OCI-LY7 (cell line): ENCODE measurements at places on chromosomes 6 and 20. TPM values are rescaled to one million over a fixed set of nuclear protein-coding genes. Genes with fewer than 3 reads are reported as not detected.

DNA sequence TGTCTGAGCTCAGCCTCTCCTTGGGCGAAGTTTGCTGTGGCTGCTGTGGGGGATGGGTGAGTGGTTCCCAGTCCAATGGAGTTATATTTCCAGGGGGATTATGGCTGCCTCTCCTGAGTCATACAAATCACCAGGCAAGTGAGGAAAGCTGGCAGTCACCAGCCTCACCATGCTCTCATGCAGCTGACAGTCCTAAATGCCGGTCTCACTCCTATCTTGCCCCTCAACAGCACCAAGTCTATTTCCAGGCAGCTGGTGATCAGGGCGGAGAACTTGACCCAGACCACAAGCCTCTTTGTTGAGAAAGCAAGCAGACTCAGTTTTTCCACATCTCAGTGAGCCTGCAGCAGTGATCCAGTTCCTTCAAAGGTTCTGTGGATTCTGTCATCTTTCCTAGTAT is 98.9 kb downstream of the TBC1D32 start:
- DNase-seq, result no peak

The HELZ2 gene
- 8.3 and 8.6 TPM in 2 replicates for total RNA-seq

- DNase-seq, result no peak
Observed at GRCh38 chr6:52513464-52513863, 63.4 kb downstream of the TRAM2 start.

- no peak for DNase-seq
Observed at GRCh38 chr6:29762051-29762450, 38.8 kb downstream of the HLA-F start.

The LAMP5 gene
- total RNA-seq, result not detected in 2 replicates

- no peak for DNase-seq
Observed at GRCh38 chr20:41631826-41632225, 13.6 kb upstream of the CHD6 start.

DNA sequence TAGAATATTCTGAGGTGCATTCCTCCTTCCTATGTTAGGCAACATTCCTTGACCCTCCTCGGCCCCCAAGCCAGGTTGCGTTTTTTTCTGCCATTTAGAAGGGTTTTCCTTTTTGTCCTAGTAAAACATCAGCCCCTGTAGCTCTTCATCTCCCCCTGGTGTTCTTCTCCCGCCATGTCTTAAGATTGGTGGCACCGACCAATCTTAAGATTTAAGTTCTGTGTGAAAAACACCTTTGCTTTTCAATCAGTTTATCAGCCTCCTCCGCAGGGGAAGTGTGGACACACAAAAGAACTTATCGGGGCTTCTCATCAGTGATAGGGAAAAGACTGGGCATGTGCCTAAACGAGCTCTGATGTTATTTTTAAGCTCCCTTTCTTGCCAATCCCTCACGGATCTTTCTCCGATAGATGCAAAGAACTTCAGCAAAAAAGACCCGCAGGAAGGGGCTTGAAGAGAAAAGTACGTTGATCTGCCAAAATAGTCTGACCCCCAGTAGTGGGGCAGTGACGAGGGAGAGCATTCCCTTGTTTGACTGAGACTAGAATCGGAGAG is 719 bp upstream of the EDN1 start:
- DNase-seq, result peak; percentile 64

DNA sequence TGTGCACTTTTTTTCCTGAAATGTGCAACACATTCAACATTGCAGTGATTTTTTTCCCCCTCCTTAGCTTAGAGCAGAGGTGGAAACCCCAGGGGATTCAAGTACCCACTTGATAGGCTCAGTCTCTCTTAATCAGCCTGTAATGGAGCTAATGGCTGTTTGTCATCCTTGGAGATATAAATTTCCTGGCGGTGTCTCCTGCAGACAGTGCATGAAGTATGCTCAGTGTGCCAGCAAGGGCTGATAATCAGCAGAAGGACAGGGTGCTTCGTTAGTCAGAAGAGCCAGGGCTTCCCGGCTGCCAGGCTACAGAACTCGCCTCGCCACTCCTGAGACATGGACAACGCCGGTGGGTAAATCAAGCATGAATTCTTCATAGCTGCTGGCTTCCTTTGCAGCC is 69.8 kb upstream of the PHACTR2 start:
- DNase-seq, result no peak

The GRM4 gene
- total RNA-seq, result 0.85 and 1.3 TPM in 2 replicates

DNA sequence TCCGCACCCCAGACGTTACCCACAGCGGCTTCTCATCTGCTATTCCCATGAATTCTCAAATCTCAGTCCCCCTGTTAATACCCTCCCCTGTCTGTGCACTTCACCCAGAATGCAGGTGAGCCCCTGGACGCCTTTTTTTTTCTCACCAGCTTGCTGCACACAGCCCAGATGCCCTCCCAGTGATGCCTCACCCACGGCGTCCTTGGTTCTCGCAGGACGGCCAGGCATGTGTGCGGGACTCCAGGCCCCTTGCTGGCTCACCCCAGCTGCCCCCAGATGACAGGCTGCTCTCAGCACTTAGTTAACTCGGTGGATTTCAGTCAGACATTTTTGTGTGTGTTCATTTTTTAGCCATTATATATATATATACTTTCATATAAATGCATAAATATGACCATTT is 25.4 kb upstream of the PI16 start:
- no peak for DNase-seq

The WFDC5 gene
- not detected in 2 replicates for total RNA-seq

DNA sequence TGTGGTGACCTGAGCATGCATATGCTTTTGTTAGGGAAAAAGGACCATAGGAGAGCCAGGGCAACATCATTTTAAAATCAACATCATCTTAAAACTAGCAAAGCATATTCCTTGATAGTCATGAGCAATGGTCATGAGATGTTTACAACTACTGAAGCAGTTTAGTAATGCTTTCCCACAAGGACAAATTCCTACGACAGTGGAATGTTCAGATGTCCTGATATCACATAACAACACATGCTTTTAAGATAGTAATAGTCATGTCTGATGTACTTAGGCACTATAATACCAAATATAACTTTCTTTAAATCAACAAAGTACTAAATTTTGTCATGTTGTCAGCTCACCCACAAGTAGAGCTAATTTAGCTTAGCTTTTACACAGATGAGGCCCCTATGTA is 370.3 kb downstream of the HTR1B start:
- no peak for DNase-seq

DNA sequence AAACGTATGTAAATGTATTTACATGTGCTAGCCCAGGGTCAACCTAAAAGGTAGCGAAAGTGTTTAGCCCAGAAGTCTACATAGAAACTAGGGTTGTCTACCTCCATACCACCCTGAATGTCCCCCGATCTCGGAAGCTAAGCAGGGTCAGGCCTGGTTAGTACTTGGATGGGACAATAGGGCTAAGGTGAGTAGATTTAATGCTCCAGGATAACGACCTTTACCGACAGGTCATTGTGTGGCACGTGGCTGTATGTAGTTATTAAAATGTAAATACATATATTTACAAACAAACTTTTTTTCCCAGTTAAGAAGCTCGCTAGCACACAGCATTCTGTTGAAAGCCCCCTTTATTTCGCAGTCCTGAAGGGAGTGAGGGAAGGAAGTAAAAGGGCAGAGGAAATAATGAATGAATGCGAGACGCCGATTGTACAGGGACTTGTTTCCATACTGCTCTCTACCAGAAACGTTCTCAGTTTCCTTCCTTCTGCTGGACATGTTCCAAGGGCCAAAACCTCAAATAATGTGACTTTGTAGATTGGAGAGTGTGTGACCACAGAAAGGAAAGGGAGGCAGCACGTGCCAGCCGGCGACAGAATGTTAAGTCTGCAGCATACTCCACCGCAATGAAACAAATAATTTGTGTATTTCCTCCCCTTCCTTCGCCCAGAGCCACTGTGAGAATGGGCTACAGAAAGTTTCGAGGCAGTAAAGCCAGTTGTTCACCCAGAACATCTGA is 612 bp downstream of the ADAT2 start:
- peak; percentile 51 for DNase-seq

DNA sequence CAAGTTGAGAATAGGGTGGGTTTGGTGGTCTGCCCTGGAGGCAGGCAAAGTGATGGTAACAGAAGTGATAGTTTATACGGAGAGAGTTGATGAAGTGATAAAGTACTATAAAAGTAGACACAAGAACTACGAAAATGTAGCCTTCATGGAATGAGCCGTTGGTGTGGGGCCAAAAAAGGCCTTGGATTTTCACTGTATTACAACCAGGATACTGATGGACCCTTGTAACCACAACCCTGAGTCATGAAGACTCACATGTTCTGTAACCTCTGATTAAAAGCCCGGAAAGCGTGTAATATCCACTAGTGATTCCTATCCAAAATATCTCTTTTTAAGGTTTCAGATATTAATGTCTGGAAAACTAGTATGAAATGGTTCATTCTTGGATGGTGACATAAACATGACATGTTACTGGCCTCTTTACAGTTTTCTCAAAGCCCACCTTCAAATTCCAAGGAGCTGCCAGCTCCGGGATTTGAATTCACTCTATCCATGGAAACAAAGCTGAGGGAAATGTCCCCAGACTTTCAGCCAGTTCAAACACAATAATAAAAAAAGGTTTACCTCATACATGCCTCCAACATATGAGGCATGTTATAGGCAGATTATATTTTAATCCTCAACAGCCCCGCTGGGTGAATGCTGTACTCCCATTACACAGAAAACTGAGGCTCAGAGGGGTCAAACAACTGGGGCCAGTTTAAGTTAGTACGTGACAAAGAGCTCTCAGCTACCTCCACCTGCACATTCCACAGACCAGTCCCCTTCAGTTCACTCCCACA is 55.4 kb downstream of the MRPL14 start:
- DNase-seq, result no peak

The ID1 gene
- total RNA-seq, result 2.0 and 3.6 TPM in 2 replicates

- no peak for DNase-seq
Observed at GRCh38 chr20:41373931-41374920, 7.6 kb upstream of the EMILIN3 start.

- DNase-seq, result no peak
Observed at GRCh38 chr6:35673755-35674154, 15.0 kb downstream of the FKBP5 start.

The PTGIS gene
- total RNA-seq, result not detected in 2 replicates

The SIRPB2 gene
- not detected in 2 replicates for total RNA-seq

- peak; percentile 83 for DNase-seq
Observed at GRCh38 chr20:34824452-34824805, 1.0 kb downstream of the NCOA6 start.

DNA sequence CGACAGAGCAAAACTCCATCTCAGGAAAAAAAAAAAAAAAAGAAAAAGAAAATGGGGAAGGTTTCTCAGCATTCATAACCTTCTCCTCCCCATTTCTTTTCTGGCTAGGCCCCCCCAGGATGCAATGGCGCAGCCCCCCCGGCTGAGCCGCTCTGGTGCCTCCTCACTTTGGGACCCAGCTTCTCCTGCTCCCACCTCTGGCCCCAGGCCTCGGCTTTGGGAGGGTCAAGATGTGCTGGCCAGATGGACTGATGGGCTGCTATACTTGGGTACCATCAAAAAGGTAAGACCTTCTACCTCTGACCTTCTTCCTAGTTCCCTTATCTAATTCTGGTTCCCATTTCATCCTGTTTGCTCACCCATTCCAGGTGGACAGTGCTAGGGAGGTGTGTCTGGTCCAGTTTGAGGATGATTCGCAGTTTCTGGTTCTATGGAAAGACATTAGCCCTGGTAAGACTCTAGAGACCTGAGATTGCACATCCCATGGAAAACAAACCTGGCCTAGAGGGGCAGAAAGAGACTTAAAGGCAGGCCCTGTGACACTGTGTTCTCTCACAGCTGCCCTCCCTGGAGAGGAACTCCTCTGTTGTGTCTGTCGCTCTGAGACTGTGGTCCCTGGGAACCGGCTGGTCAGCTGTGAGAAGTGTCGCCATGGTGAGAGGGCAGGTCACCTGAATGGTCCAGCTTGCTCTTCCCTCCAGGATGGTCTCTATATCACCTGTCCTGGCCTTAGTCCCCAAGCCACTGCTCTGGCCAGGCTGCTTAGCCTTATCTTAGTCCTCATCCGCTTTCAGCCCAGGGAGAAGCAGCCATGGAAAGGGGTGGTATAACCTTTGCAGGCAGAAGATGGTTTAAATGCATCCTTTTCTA is 1.6 kb downstream of the PHF1 start:
- DNase-seq, result no peak

The PKIB gene
- 0.46 TPM in 1 of 2 replicates, not detected in the other for total RNA-seq

The F13A1 gene
- 0.63 and 1.1 TPM in 2 replicates for total RNA-seq

DNA sequence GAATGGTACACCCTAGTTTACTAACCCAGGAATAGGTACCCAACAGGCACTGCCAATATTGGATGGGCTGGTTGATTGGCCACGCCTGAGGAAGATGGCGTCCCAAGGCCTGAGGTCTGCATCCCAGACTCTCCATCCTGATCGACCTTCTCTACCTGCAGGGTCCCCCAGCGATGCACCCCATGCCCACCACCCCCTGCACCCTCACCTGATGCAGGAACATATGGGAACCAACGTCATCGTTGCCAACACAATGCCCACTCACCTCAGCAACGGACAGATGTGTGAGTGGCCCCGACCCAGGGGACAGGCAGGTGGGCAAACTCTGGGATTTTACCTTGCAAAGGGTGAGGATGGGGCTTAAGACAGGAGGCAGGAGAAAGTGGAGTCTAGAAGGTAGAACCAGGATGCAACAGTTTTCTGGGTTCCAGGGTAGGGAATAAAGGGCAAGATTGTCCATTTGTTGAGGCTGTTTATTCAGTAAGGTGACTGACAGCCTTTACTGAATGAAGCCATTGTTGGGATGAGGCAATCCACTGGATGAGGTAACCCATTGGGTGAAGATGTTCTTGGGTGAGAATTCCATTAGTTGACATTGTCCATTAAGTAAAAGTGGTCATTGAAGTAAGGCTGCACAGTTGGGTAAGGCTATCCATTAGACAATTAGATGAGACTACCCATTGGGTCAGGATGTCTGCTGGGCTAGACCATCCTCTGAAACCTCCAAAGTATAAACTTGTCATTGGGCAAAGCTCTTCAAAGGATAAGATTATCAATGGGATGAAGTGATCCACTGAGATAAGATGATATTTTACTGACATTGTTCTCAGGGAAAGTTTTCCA is 47.3 kb upstream of the TTPAL start:
- no peak for DNase-seq
